ENCODE measurements at places on chromosomes 16 and 17.

- no peak for DNase-seq
Observed at GRCh38 chr17:17661134-17661533, 20.1 kb upstream of the RAI1 start.

DNA sequence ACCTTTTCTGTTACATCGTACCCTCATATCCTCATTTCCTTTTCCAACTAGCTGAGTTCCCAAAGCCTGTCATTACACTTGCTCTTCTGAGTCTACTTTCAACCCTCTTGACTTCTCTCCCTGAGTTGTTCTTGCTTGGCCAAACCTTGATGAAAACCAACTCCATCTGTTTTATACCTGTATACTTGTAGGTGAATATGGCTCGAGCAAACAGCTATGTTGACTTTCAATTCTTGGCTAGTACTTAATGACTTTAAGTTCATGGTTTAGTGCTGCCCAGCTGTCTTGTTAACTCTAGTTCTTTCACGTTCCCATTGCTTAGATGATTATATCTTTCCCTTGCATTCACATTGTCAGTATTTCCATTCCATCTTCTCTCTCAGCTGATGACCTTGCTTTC, 14.8 kb downstream of the TANC2 start:
- DNase-seq, result no peak

DNA sequence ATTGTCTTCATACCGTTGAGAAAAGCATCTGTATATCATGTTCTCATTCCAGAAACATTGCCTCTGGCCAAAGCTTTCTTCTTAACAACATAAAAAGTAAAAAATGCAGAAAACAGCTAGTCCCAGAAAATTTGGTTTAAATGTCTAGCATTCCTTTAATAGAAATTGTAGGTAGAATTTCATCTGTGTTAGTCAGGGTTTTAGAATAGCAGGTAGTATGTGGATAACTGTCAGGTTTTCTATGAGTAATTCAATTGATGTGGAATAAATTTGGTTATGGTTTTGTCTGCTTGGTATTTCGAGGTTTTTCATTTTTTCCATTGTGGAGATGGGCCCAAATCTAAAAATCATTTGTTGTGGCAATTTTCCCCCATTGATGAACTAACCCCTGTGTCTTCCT, 616.7 kb downstream of the KCNJ2 start:
- no peak for DNase-seq

GRCh38 chr17:49882434-49882833, 34.6 kb upstream of the TAC4 start:
- no peak for DNase-seq

- no peak for DNase-seq
Observed at GRCh38 chr16:58116081-58116480, 13.1 kb downstream of the CFAP20 start.

GRCh38 chr17:57945996-57946797, 9.0 kb downstream of the CUEDC1 start:
- no peak for DNase-seq

- no peak for DNase-seq
Observed at GRCh38 chr16:2096853-2097595, 38.7 kb downstream of the PKD1 start.

DNA sequence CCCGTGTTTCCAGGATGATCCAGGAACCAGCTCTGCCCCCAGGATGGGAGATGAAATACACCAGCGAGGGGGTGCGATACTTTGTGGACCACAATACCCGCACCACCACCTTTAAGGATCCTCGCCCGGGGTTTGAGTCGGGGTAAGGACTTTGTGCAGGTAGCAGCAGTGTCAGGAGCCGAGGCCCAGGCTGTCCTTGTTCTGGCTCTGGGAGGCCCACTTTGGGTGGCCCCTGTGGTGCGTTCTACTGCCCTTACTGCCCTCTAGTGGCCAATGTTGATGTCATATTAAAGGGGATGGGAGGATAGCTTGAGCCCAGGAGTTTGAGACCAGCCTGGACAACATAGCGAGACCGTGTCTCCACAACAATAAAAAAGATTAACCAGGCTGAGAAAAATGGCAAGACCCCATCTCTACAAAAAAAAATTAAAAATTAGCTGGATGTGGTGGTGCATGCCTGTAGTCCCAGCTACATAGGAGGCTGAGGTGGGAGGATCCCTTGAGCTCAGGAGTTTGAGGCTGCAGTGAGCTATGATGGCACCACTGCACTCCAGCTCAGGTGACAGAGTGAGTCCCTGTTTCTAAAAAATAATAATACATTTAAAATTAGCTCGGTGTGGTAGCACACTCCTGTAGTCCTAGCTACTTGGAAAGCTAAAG, 20.9 kb upstream of the CLEC18A start:
- peak; percentile 27 for DNase-seq

DNA sequence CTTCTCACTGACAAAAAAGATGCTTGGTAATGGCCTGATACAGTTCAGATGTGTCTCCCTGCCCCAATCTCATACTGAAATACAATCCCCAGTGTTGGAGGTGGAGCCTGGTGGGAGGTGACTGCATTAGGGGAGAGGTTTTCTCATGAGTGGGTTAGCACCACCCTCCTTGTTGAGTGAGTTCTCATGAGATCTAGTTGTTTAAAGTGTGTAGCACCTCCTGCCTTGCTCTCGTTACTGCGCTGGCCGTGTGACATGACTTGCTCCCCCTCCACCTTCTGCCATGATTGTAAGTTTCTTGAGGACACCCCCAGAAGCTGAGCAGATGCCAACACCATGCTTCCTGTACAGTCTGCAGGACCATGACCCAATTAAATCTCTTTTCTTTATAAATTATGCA, 5.0 kb downstream of the TSR1 start:
- DNase-seq, result no peak

DNA sequence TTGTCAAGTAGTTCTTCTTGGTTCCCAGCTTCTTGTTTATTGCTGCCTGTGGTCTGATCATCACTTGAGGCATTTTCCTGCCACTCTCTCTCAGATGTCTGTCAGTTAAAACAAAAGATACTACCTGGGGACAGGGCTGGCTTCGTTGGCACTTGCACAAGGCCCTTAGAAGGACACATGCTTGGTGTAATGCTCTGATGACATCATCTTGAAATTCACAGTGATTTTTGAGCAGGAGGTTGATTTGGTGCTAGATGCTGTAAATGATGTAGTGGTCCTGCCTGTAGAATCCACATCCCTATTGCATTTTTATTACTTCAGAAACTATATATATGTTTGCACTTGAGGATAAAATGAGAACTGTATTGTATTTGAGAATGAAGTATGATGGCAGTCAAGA, 210.3 kb downstream of the LGALS9B start:
- no peak for DNase-seq

- DNase-seq, result no peak
Observed at GRCh38 chr17:83138820-83139219, 59.4 kb downstream of the METRNL start.

GRCh38 chr17:31550389-31551056, 159.0 kb downstream of the RAB11FIP4 start:
- no peak for DNase-seq

DNA sequence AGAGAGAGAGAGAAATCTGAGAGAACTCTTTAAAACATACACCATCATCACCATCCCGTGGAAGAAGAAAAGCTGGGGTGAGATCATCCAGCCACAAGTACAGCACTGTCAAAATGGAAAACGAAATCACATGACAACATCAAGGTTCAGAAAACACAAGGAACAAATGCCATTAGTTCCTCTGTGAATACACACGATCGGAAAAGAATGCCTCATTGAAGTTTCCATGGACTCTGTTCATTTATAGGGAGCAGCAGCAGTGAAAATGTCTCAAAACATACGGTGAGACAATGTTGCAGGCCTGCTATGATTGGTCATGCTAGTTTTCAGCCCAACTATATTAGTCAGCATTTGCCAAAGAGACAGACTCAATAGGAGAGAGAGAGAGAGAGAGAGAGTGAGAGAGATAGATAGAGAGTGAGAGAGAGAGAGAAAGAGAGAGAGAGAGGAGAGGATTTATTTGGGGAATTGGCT, 4.4 kb downstream of the CFAP97D1 start:
- DNase-seq, result no peak

GRCh38 chr16:88428616-88429386, 24.3 kb upstream of the ZFPM1 start:
- no peak for DNase-seq

GRCh38 chr17:58315281-58315711, 13.3 kb downstream of the TSPOAP1 start:
- DNase-seq, result no peak

DNA sequence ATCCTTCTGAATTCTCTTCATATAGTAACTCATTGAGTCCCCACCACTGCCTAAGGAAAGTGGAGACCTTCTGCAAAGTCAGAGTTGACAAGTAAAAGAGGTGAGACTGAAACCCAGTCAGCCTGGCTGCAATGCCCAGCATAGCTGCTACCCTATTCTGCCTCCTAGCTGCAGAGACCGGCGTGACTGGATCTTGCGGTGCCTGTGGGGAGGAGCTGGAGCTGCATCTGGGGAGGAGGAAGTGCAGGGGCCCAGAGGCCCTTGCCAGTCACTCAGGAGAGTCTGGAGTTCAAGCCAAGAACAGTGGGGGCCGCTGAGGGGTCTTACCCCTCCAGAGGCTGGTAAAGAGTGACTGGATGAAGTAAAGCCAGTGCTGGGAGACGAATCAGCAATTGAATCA, 35.0 kb upstream of the ZNF423 start:
- no peak for DNase-seq

GRCh38 chr16:56576585-56577299, 11.9 kb downstream of the MT4 start:
- no peak for DNase-seq

DNA sequence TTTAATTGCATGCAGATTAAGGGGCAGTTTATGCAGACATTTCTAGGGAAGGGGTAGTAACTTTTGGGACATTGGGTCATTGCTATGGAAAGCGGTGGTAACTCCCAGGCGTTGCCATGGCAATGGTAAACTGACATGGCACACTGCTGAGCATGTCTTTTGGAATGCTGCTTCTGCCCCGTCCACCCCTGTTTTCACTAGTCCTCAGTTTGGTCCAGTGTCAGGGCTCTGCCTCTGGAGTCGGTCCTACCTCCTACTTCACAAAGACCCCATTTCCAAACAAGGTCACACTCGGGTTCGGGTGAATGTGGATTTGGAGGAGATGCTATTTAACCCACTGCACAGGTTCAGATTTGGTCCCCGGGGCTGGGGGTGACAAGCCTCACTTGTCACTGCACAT, 2.9 kb downstream of the IL34 start:
- no peak for DNase-seq

GRCh38 chr16:72552654-72553053, 380.7 kb upstream of the PMFBP1 start:
- no peak for DNase-seq

DNA sequence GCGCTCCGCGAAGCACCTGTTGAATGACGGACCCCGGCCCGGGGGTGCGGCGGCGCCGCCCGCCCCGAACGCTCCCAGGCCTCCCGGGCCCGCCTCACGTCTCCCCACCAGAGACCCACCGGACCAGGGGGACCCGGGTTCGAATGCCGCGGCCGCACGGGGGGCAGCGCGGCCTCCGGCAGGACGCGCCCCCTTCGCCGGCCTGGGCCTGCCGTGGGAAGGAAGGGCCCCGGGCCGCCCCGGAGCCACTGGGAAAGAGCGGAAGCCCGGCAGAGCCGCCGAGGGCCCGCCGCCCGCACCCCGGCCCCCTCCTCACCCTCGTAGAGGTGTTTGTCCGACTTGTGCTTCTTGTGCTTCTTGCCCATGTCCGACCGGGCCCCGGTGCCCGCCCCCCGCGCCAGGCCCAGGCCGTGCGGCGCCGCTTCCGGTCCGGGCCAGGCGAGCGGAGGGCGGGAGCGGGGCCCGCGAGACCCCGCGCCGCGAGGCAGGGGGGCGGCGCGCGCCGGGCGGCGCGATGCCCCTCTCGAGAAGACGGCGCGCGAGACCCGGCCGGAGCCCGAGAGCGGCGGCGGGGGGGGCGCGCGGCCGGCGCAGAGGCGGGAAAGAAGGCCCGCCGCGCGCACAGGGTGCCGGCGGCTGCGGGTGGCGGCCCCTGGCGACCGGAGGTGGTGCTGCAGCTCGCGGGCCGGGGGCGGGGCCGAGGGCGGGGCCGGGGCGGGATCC, at the start of gene BRD7:
TSS of gene BRD7 (minus strand) at position 579 of the 723 bp plus-strand sequence. CDS start at position 365, 214 bp downstream.
- peak; percentile 38 for DNase-seq

DNA sequence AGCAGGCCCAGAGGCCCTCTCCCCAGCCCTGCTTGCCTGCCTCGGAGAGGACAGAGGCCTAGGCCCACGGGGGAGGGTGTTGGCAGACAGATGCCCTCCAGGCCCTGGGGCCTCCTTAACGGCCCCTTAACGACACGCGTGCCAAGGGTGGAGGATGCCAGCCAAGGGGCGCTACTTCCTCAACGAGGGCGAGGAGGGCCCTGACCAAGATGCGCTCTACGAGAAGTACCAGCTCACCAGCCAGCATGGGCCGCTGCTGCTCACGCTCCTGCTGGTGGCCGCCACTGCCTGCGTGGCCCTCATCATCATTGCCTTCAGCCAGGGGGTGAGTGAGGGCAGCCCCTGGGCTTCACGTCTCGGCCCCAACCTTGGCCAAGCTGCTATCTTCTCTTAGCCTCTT, 21.7 kb downstream of the ADCY7 start:
- no peak for DNase-seq

DNA sequence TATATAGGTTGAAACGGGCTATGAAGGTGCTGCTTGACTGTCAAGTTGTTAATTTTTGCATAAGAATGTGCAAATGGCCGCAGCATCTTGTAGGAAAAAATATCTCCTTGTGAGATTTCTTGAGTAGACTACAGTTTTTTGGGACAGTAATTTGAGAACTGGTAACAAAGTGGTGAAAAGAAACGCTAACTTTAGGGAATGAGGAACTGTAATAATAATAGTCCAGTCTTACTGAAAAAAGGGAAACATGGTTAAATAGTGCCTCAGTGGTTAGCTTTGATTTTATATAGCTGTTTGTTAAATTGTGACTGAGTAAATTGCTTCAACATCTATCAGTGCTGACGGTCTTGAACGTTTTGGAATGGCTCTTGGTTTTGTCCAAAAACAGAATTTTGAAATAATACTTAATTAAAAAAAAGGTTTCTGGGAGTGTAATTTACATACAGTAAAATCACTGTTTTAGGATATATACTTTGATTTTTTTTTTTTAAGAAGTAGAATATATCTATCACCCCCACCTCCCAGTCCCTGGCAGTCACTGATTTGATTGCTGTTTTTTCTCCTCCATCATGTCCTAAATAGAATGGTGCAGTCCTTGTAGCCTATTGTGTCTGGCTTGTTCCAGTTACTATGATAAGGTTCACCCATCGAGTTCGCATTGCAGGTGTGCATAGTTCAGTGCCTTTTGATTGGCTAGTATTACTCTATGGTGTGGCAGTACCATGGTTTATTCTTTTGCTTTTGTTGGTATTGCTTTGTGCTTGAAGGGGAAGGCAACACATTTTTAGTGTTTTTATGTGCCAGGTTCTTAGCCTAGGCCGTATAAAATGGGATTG, 2.8 kb downstream of the HAPSTR1 start:
- DNase-seq, result no peak

DNA sequence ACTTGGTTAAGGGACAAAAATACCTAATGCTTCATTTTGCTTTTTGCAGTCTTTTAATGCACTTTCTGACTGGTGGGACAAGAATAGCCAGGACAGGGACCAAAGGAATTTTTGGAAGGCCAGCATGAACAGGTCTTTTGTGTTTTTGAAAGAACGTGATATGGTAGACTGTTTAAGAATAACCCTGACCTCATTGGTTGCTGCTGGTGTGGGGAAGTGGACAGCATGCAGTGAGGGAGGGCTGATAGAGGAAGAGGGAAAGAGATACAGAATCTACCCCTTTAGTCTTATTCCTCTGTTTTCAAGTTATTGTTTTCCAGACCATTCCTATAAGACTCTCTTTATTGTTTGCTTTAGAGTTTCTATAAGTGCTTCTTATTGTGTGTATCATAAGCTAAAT, 816.2 kb downstream of the CDH11 start:
- DNase-seq, result no peak

- DNase-seq, result no peak
Observed at GRCh38 chr17:524406-524950, 171.9 kb upstream of the RPH3AL start.

Data from NCI-H2107 (cell line).